ENCODE measurements at places on chromosomes 16 and 17.

DNA sequence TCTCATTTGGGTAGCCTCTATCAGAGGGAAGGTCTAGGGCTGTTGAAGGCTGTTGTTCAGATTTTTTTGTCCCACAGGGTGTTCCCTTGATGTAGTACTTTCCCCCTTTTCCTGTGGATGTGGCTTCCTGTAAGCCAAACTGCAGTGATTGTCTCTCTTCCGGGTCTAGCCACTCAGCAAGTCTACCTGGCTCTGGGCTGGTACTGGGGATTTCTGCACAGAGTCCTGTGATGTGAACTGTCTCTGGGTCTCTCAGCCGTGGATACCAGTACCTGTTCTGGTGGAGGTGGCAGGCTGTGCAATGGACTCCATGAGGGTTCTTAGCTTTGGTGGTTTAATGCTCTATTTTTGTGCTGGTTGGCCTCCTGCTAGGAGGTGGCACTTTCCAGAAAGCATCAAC, 23.3 kb upstream of the CCR7 start:
- no peaks in the 10 kb centered on the region for H3K27me3 ChIP-seq
- no peak overlapping the region for H3K4me3 ChIP-seq
- H3K27ac ChIP-seq: no peak overlapping the region
- H3K36me3 ChIP-seq: no peaks in the 10 kb centered on the region
- DNase-seq: no peak

GRCh38 chr17:78862073-78863023, 21.7 kb upstream of the USP36 start:
- DNase-seq: no peak
- peak overlapping the region; percentile 74 for H3K27ac ChIP-seq
- H3K4me1 ChIP-seq: no peaks in the 10 kb centered on the region
- no peak overlapping the region for H3K4me3 ChIP-seq
- no peaks in the 10 kb centered on the region for H3K27me3 ChIP-seq

DNA sequence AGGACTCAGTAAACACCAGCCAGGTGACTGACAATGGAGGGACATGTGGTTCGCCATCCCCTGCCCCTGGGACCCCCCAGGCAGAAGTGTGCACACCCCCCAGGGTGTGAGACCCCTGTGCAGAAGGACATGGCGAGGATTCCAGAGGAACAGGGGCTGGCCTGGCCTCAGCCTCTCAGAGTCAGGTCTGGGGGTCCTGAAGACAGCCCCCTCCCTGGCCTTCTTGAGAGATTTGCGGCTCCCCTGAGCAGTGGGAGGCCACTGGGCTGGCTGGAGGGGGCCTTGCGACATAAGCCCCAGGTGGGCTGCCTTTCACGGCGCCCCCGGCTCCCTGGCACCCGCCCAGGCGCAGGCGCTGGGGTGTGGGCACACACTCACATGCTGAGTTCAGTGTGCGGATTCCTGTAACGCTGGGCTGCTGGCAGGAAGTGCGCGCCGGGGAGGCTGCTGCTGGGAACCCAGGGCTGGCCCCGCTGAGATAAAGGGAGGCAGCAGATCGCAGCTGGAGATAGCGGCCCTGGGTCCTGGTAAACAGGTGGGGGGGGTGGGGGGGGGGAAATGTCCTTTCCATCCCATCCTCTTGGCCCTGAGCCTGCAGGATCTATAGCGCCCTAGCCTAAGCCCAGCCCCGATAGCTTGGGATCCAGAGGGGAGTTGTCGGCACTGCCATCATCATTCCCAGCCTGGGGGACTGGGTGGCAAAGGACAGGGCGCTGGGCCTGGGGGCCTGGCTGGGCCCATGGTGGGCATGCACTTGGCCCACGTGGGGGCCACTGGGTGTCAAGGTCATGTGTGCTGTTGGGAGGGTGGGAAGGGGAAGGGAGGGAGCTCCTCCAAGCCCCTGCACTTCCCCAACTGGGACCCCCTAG, 27.1 kb downstream of the TMEM235 start:
- no peak for DNase-seq
- H3K4me3 ChIP-seq: no peak overlapping the region
- no peaks in the 10 kb centered on the region for H3K36me3 ChIP-seq
- no peak overlapping the region for H3K27ac ChIP-seq
- H3K4me1 ChIP-seq: peaks cover 4% of the 10 kb centered on the region

GRCh38 chr17:19379361-19380065, 1.2 kb downstream of the MAPK7 start:
- H3K36me3 ChIP-seq: peaks cover 7% of the 10 kb centered on the region
- no peak for DNase-seq
- H3K4me1 ChIP-seq: peaks cover 7% of the 10 kb centered on the region

- H3K27ac ChIP-seq: no peak overlapping the region
- H3K4me1 ChIP-seq: no peaks in the 10 kb centered on the region
- H3K36me3 ChIP-seq: no peaks in the 10 kb centered on the region
- H3K4me3 ChIP-seq: no peak overlapping the region
- no peaks in the 10 kb centered on the region for H3K27me3 ChIP-seq
- no peak for DNase-seq
Observed at GRCh38 chr17:62718429-62718828, 89.7 kb downstream of the MARCHF10 start.

DNA sequence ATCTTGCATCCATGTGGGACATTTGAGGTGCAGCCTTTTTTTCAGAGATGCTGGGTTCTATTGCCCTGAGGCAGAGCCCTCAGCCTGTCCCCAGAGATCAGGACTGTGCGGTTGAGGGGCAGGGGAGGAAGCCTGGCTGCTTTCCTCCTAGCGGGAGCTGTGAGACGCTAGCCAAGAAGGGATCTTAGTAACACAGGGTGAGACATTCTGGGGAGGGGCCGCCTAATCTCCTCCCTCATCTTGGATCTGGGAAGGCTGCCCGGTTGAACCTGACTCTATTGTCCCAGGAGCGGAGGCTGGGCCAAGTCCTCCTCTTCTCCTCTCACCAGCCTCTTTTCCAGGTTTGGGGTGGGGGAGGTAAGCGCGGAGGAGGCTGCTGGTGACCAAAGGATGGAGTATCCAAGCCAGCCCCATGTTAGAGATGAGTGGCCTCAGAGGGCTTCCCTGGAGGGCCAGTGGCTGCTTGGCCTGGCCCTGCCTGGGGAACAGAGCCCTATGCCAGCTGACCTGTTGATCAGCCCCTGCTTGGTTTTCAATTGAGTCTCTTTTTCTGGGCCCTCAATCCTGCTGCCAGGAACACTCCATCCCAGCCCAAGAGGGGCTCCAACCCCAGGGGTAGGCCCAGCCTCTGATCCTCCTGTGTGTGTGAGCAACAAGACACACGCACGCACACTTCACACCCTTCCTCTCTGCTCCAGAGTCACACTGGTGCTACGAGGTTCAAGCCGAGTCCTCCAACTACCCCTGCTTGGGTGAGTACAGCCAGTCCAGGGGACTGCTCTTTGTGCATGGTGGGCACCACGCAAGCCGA, 5.0 kb downstream of the CA4 start:
- no peaks in the 10 kb centered on the region for H3K4me1 ChIP-seq
- no peaks in the 10 kb centered on the region for H3K36me3 ChIP-seq
- no peak for DNase-seq
- H3K4me3 ChIP-seq: no peak overlapping the region
- no peak overlapping the region for H3K27ac ChIP-seq

- H3K4me3 ChIP-seq: no peak overlapping the region
- H3K36me3 ChIP-seq: no peaks in the 10 kb centered on the region
- no peaks in the 10 kb centered on the region for H3K27me3 ChIP-seq
- no peak for DNase-seq
- no peaks in the 10 kb centered on the region for H3K4me1 ChIP-seq
Observed at GRCh38 chr16:49605536-49606254, 232.1 kb downstream of the C16orf78 start.

- DNase-seq: no peak
- H3K27ac ChIP-seq: no peak overlapping the region
- H3K4me3 ChIP-seq: no peak overlapping the region
Observed at GRCh38 chr17:61484174-61484573, 32.0 kb downstream of the TBX4 start.

DNA sequence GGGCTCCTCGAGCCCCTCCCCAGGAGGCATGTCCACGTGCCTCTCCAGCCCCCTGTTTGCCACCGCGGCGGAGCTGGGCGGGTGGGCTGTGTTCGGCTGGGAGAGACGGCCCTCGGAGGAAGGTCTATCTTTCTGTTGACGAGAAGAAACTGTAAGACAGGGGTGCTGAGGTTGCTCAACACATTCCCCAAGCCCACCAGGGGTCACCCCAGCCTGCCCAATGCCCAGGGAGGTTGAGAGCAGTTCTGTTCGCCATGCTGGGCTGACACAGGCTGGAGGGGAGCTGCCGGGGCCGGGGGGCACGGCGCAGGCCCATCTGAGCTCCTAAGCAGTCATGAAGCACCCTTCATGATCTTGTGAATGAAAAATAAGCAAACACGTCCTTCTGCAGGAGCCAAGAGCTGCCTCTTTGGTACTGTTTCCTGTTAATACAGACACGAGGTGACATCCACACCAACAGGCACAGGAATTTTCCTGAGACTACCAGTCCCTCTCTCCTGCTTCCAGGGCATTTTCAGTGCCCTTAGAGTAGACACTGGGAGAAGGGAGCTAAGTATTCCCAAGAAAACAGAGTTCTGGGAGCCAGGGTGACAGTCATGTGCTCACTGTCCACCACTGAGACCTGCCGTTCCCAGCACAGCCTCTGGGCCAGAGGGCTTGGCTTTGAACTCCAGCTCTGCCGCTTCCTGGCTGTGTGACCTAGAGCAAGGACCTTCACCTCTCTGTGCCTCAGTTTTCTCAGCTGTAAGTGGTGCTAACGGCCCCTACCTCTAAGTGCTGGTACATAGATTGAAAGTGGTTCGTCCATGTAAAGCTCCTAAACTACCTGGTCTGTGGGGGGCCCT, 9.2 kb downstream of the UBALD2 start:
- H3K27me3 ChIP-seq: no peaks in the 10 kb centered on the region
- no peaks in the 10 kb centered on the region for H3K36me3 ChIP-seq
- peak overlapping the region; percentile 86 for H3K27ac ChIP-seq
- no peak overlapping the region for H3K4me3 ChIP-seq
- peaks cover 36% of the 10 kb centered on the region for H3K4me1 ChIP-seq
- no peak for DNase-seq

DNA sequence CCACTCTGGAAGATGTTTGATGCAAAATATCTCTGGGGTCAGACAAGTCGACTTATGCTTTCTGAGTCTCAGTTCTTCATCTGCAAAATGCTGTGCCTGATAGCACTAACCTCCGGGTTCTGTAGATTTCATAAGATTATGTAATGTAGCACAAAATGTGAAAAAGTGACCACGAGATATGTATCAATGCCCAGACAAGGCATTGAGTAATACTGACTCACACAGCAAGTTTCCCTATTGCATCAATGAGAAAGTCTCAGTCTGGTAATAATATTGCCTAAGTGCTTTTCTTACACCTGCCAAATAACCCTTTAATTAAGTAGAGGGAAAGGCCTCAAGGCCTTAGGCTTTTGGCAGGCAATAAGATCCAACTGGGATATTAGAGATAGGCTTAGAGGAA, 41.4 kb upstream of the MMP2 start:
- no peak for DNase-seq
- H3K4me3 ChIP-seq: no peak overlapping the region
- H3K27me3 ChIP-seq: no peaks in the 10 kb centered on the region
- H3K36me3 ChIP-seq: no peaks in the 10 kb centered on the region

- H3K4me1 ChIP-seq: no peaks in the 10 kb centered on the region
- peak; percentile 87 for DNase-seq
- H3K4me3 ChIP-seq: peak within 1 kb of the TSS; percentile 45
- H3K36me3 ChIP-seq: no peaks in the 10 kb centered on the region
- H3K27ac ChIP-seq: peak within 1 kb of the TSS; percentile 73
Observed at GRCh38 chr17:56977673-56978395, at the start of gene SCPEP1. Gene SCPEP1 (plus strand): TSS chr17:56978131. CDS start chr17:56978160, 29 bp downstream.

DNA sequence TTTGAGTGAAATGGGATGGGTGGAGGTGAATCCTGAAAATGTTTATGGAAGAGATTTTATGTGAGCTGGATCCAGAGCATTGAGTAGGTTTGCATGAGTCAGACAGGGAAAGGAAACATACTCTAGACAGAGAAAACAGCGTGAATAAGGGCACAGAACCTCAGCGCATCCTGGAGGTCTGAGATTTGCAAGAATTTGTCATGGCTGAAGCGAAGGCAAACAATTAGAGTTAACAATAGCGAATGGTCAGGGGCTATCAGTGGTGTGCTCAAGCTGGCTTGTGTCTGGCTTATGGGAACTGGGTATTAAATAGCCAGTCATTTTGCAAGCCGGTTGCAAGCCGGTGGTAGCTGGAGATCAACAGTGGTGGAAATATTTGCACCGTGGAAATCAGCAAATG, 36.4 kb downstream of the MAP2K6 start:
- no peak overlapping the region for H3K4me3 ChIP-seq
- H3K4me1 ChIP-seq: no peaks in the 10 kb centered on the region
- H3K36me3 ChIP-seq: no peaks in the 10 kb centered on the region
- no peaks in the 10 kb centered on the region for H3K27me3 ChIP-seq

GRCh38 chr17:36124879-36125824, 21.5 kb downstream of the CCL4 start:
- H3K27me3 ChIP-seq: no peaks in the 10 kb centered on the region
- no peaks in the 10 kb centered on the region for H3K4me1 ChIP-seq
- no peak overlapping the region for H3K27ac ChIP-seq
- no peak for DNase-seq
- no peaks in the 10 kb centered on the region for H3K36me3 ChIP-seq

- no peak overlapping the region for H3K4me3 ChIP-seq
- no peaks in the 10 kb centered on the region for H3K36me3 ChIP-seq
- no peak for DNase-seq
- H3K27ac ChIP-seq: no peak overlapping the region
Observed at GRCh38 chr17:48385319-48385718, 44.7 kb downstream of the SKAP1 start.

DNA sequence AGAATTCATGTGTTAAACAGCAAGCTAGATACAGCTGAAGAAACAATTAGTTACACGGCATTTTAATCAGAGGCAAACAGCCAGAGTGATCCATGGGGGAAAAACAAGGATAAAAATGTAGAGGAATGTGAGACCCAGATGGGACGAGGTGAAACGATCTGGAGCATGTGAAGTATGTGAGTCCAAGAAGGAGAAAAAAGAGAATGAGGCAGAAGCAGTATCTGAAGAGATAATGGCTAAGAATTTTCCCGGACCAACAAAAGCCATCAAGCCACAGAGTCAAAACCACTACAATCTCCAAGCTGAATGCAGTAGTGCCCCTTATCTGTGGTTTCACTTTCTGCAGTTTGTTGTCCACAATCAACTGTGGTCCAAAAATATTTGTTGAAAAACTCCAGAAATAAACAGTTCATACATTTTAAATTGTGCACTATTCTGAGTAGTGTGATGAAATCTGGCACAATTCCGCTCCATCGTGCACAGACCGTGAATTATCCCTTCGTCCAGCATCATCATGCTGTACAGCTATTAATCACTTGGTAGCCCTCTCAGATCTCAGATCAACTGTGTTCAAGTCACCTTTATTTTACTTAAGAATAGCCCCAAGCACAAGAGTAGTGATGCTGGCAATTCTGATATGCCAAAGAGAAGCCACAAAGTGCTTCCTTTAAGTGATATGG, 18.8 kb downstream of the MYH10 start:
- H3K4me1 ChIP-seq: no peaks in the 10 kb centered on the region
- H3K36me3 ChIP-seq: no peaks in the 10 kb centered on the region
- H3K27me3 ChIP-seq: no peaks in the 10 kb centered on the region
- no peak overlapping the region for H3K4me3 ChIP-seq
- H3K27ac ChIP-seq: peak overlapping the region; percentile 64

GRCh38 chr17:22507823-22508222, 815.5 kb downstream of the KCNJ18 start:
- H3K27me3 ChIP-seq: no peaks in the 10 kb centered on the region
- no peak overlapping the region for H3K4me3 ChIP-seq
- no peak overlapping the region for H3K27ac ChIP-seq
- no peak for DNase-seq

Measured in breast epithelium (tissue), 4 donors.